Upper lobe of right lung (tissue), 1 donor: ENCODE measurements at places on chromosomes 3 and 15.
A peak's percentile ranks its signal among the peaks of the same experiment; 100 is the strongest.

GRCh38 chr3:174253940-174254339, 605.2 kb upstream of the NAALADL2 start:
- no peak for DNase-seq

- no peak for DNase-seq
Measured at GRCh38 chr3:173258697-173259096, 117.7 kb upstream of the SPATA16 start.

- no peak for DNase-seq
Measured at GRCh38 chr3:93969997-93970396, 3.7 kb downstream of the PROS1 start.

GRCh38 chr15:74345051-74345450, 22.4 kb downstream of the CYP11A1 start:
- DNase-seq: peak; percentile 52

DNA sequence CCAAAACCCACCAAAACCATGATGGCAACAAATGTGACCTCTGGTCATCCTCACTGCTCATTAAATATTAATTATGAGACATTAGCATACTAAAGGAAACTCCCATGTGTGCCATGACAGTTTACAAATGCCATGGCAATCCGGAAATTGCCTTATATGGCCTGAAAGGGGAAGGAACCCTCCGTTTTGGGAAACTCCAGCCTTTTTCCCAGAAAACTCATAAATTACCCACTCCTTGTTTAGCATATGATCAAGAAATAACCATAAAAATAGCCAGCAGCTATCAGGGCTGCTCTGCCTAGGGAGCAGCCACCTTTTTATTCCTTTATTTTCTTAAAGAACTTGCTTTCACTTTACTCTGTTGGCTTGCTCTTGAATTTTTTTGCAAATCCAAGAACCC, 992.7 kb downstream of the NTRK3 start:
- no peak for DNase-seq

GRCh38 chr15:98823012-98823458, 174.7 kb downstream of the IGF1R start:
- DNase-seq: no peak

DNA sequence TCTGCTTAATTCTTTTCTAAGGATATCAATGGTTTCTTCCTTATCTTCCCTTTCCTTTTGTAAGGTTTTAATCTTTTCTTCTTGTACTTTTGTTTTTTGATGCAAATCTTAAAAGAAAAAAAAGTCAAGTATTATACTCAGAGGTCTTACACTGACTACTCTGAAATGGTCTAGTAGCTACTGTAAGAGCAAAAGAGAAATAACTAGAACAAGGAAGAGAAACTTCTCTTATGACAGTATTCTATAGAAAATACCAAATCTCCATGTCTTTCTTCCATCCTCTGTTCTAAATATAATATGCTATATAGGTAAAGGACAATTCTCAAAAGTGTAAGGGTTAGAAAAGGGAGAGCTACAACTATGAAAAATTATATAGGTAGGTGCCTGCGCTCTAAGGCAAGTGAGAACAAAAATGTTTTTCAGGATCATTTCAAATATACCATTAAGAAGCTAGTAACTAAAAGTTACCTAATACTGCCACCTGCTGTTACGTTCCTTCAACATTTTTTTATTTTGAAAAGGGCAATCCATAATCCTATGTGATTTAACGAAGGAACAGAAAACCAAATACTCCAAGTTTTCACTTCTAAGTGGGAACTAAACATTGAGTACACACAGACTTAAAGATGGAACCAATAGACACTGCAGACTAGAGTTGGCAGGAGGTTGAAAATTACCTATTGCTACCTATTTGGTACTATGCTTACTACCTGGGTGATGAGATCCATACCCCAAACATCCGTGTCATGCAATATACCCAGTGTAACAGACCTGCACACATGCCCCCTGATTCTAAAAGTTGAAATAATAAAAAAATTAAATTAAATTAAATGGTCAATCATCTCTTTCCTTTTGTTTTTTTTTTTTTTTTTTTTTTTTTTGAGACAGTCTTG, 36.7 kb downstream of the CIP2A start:
- DNase-seq: no peak

- DNase-seq: no peak
Measured at GRCh38 chr15:68363353-68363752, 68.6 kb downstream of the ITGA11 start.

DNA sequence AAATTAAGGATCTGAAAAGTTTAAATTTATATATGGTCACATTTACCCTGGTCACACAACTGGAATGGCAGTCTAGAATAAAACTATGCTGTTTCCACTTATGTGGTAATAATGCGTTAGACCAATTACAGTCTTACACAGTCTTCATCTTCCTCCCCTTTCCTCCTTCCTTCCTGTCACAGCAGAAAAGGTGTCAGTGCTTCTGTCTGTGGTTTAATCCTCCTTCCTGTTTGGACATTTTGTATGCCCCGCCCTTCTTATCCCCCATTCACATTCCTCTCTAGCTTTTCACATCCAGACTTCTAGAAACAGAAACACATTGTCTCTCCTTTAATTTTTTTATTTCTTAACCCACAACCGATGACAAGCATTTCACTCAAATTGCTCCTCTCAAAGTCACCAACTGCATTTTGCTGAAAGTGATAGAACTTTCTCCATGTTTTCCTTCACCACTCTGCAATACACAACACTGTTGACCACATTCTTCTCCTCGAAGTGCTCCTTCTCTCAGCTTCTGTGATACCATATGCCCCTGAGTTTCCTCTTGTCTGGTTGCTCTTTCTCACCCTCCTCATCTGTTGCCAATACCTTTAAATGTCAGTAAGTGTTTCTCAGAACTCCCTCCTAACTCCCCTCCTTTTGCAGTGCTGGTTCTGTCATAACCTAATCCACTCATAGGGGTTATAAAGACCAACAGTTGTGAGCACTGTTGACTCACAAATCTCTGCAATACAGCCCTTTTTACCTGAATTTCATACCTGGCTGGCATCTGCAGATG, 271.6 kb downstream of the UBE2E2 start:
- DNase-seq: no peak

- no peak for DNase-seq
Measured at GRCh38 chr3:50630394-50630793, 13.4 kb downstream of the MAPKAPK3 start.

GRCh38 chr15:61016087-61016486, 213.0 kb downstream of the RORA start:
- DNase-seq: no peak

DNA sequence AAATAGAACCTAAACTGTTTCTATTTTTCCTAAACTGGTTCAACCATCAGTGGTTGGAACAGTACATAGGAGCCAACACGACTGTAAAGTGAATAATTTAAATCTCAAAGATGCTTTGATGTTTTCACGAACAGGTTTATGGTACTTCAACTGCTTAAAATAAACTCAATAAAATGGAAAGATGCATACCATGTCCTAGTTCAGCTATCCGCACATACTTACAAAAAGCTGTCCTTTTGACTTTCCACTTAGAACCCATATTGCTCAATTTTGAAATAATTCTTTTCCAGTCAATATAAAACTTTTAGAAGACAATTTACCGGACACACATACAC, 902 bp downstream of the CMTM6 start:
- DNase-seq: no peak

GRCh38 chr3:135217730-135218129, 422.7 kb downstream of the EPHB1 start:
- no peak for DNase-seq

GRCh38 chr15:50355980-50356379, 982 bp upstream of the GABPB1 start:
- DNase-seq: no peak

- no peak for DNase-seq
Measured at GRCh38 chr3:41304593-41304992, 105.3 kb downstream of the CTNNB1 start.

GRCh38 chr3:19644405-19644804, 289.6 kb downstream of the EFHB start:
- no peak for DNase-seq

DNA sequence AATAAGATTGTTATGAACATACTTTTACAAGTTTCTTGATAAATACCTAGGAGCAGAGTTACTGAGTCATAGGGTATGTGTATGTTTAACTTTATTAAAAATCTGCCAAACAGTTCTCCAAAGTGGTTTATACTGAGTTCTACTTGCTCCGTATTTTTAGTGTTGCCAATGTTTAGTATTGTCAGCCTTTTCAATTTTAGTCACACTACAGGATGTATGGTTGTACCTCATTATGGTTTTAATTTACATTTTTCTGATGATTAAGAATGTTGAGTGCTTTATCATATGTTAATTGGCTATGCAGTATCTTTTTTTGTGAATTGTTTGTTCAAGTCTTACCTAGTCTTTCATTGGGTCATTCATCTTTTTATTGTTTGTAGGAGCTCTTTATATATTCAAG, 4.3 kb downstream of the TMOD3 start:
- no peak for DNase-seq

DNA sequence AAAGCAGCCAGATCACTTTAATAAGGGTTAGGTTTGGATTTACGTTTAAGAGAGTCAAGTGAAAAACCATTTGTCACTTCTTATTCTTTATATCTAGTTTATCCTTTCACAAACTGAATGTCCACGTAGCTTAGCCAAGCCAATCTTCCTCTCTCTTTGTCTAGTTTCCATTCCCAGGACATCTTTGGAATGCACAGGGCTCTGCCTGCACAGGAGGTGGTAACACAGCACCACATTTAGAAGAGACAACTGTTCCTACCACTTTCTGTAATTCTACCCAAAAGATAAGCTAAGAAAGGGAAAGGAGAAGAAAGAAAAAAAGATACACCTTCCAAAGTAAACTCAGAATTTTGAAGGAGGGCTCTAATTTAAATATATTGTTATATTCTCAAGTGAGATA, 67.9 kb downstream of the IGSF11 start:
- no peak for DNase-seq

DNA sequence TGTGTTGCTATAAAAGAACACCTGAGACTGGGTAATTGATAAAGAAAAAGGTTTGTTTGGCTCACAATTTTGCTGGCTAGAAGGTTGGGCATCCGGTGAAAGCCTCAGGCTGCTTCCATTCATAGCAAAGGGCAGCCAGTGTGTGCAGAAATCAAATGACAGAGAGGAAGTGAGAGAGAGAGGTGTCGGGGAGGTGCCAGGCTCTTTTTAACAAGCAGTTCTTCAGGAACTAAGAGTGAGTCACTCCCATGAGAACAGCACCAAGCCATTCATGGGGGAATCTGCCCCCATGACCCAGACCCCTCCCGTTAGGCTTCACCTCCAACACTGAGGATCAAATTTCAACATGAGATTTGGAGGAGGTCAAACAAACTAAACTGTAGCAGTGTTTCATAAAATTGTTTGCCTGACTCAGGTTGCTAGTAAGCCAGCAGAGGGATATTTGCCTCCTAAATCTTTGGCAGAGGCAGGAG, 4.5 kb upstream of the PARP15 start:
- DNase-seq: no peak

GRCh38 chr15:40340740-40341400, at the start of gene CCDC9B:
TSS of gene CCDC9B (minus strand) at chr15:40340939. CDS start at chr15:40340819, 120 bp downstream.
- peak; percentile 95 for DNase-seq

DNA sequence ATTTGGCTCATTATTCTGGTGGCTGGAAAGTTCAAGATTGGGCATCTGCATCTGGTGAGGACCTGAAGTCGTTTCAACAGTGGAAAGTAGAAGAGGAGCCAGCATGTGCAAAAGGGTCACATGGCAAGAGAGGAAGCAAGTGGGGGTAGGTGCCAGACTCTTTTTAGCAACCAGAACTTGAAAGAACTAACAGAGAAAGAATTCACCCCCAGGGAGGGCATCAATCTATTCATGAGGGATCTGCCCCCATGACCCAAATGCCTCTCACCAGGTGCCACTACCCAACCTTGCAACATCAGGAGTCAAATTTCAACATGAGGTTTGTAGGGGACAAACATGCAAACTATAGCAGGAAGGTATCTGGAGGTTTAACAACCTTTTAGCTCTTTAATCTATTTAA, 10.3 kb upstream of the RYK start:
- no peak for DNase-seq

- no peak for DNase-seq
Measured at GRCh38 chr15:41161736-41162135, 45.7 kb upstream of the INO80 start.

DNA sequence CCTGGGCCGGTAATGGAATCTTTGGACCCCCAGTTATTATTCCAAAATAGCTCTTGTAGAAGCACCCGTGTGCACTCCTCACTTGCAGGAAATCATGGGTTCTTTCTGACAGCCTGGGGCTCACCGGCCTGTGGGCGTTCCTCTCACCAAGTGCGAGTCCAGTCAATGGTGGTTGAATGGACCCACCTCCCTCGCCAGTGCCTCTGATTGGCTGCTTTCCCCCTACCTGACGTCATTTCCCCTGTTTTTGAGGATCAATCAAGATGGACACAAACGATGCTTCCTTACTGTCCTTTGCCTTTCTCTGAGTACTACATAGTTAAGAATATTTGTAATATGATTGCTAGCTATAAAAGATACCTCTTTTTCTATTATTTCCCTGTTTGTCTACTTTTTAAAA, 18.1 kb downstream of the MOBP start:
- DNase-seq: no peak

GRCh38 chr3:136075811-136076210, 110.3 kb downstream of the PPP2R3A start:
- DNase-seq: no peak

- peak; percentile 57 for DNase-seq
Measured at GRCh38 chr15:101056366-101057334, 137.5 kb downstream of the LRRK1 start.
